ENCODE measurements at places on chromosomes 7 and 10.

GRCh38 chr10:108132303-108132702 lies 967.8 kb upstream of the SORCS1 start:
- no peak for DNase-seq

- no peak for DNase-seq
These were observed 70.0 kb downstream of the CRTAC1 start for GRCh38 chr10:97960269-97961056.

DNA sequence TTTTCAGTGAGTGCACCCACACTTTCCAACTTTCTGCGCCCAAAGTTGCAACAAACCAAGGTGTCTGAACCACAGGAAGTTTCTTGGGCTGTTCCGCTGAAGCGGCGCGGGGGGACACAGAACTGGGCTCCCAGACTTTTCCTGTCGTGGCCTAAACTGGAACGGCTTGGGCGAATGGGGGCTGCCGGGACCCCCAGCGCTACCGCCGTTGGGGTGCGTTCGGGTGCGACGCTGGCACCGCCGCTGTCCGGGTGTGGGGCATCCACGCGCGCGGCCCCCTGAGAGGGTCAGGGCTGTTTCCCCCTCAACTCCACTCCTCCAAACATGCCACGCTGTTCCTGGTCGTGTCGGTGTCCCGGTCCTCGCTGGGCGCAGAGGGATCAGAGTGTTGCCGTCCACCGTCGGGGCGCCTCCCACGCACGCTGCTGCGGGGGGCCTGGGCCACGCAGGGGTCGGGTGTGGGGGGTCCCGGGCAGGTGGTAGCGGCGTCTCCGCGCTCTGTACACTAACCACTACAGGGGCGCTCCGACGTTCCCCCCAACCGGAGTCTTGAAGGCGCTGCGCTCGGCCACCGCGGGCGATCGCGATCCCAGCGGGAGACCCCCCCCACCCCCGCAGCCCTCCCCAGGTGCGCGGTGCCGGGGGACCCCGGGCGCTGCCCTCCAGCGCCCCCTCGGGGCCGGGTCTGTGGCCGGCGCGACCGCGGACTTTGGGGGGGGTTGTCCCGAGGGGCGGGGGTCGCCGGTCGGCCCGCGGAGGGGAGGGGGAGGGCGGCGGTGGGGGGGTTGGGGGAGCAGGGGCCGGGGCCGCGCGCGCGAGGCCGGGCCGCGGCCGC lies 2.2 kb upstream of the CUX1 start:
- DNase-seq, result peak; percentile 59

DNA sequence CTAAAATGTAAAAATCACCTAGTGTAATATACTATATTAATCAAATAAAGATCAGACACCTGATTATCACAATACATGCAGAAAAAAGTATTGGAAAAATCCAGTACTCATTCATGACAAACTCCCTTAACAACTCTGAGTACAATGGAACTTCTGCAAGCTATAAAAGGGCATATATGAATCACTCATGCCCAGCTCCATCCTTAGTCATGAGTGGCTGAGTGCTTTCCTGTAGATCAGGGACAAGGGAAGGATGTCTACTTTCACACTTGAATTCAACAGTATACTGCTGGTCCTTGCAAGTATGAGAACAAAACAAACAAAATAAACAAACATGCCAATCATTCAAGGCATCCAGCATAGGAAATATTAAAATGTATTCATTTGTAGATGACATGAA lies 116.5 kb downstream of the ADARB2 start:
- DNase-seq, result no peak

- peak; percentile 2 for DNase-seq
These were observed 96.6 kb upstream of the NPTX2 start for GRCh38 chr7:98520356-98520951.
